Adrenal gland (tissue), 19 donors: ENCODE measurements at places on chromosomes 3 and 15.

GRCh38 chr3:134037168-134037567 is 7.4 kb upstream of the SLCO2A1 start:
- no peak overlapping the region for H3K27ac ChIP-seq
- no peak overlapping the region for H3K4me3 ChIP-seq
- no peak for DNase-seq
- no peaks in the 10 kb centered on the region for H3K27me3 ChIP-seq

GRCh38 chr3:197713477-197713822 is 23.3 kb downstream of the RUBCN start:
- H3K27me3 ChIP-seq = no peaks in the 10 kb centered on the region
- H3K4me1 ChIP-seq = peaks cover 18% of the 10 kb centered on the region
- peak overlapping the region; percentile 96 for H3K27ac ChIP-seq
- peak; percentile 33 for DNase-seq
- H3K36me3 ChIP-seq = no peaks in the 10 kb centered on the region

DNA sequence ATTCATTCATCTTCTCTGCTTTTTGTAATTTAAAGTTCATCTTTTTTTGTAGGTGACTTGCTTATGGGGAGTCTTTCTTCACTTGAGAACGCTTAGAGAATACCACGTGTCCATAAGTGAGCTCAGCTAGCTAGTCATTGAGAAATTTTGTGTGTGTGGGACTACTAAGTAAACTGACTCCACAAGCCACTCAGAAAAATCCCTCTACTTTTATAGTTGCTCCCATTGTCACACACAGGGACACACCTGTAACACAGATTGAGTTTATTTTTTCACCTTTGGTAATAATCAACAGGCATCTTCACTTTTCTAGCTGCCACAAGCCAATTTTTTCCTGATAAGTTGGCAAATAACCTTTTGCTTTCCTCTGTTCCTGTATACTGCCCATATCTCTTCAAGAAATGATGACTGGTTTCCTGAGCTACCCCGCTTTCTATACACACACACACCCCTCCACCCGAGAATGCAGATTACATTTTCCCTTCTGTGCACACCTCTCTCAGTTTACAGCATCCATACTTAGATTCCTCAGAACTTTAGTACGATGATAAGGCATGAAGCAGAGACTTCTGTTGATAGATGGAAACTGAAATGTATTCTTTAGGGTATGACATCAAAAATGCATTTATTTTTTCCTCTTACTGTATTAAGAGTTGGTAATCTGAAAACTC is 4.6 kb downstream of the TSC22D2 start:
- H3K4me3 ChIP-seq = peak overlapping the region; percentile 24
- no peaks in the 10 kb centered on the region for H3K36me3 ChIP-seq
- no peak overlapping the region for H3K27ac ChIP-seq
- no peaks in the 10 kb centered on the region for H3K27me3 ChIP-seq
- no peak for DNase-seq

GRCh38 chr3:67462187-67462586 is 192.2 kb downstream of the SUCLG2 start:
- no peaks in the 10 kb centered on the region for H3K36me3 ChIP-seq
- DNase-seq = no peak
- no peak overlapping the region for H3K4me3 ChIP-seq
- no peaks in the 10 kb centered on the region for H3K4me1 ChIP-seq
- H3K27me3 ChIP-seq = no peaks in the 10 kb centered on the region

- H3K4me1 ChIP-seq = no peaks in the 10 kb centered on the region
- H3K36me3 ChIP-seq = no peaks in the 10 kb centered on the region
- H3K4me3 ChIP-seq = no peak overlapping the region
- no peak overlapping the region for H3K27ac ChIP-seq
- DNase-seq = no peak
These were observed 822.7 kb downstream of the NTRK3 start for GRCh38 chr15:87433871-87434270.

- no peak overlapping the region for H3K4me3 ChIP-seq
- no peaks in the 10 kb centered on the region for H3K27me3 ChIP-seq
- no peaks in the 10 kb centered on the region for H3K4me1 ChIP-seq
- H3K36me3 ChIP-seq = no peaks in the 10 kb centered on the region
These were observed 92.4 kb upstream of the ANKRD34C start for GRCh38 chr15:79190093-79190492.

- peak; percentile 66 for DNase-seq
- no peaks in the 10 kb centered on the region for H3K36me3 ChIP-seq
- H3K4me1 ChIP-seq = peaks cover 22% of the 10 kb centered on the region
- no peaks in the 10 kb centered on the region for H3K27me3 ChIP-seq
- peak overlapping the region; percentile 32 for H3K4me3 ChIP-seq
These were observed 395 bp downstream of the ZFAND6 start for GRCh38 chr15:80059786-80060355.

GRCh38 chr3:48535578-48535977 is 21.0 kb downstream of the PFKFB4 start:
- peaks cover 4% of the 10 kb centered on the region for H3K36me3 ChIP-seq
- no peaks in the 10 kb centered on the region for H3K27me3 ChIP-seq
- H3K4me3 ChIP-seq = no peak overlapping the region
- DNase-seq = no peak
- H3K4me1 ChIP-seq = no peaks in the 10 kb centered on the region

GRCh38 chr3:196778755-196779154 is 39.1 kb downstream of the PAK2 start:
- no peak for DNase-seq
- H3K27me3 ChIP-seq = no peaks in the 10 kb centered on the region
- H3K27ac ChIP-seq = peak overlapping the region; percentile 19
- H3K4me3 ChIP-seq = no peak overlapping the region

DNA sequence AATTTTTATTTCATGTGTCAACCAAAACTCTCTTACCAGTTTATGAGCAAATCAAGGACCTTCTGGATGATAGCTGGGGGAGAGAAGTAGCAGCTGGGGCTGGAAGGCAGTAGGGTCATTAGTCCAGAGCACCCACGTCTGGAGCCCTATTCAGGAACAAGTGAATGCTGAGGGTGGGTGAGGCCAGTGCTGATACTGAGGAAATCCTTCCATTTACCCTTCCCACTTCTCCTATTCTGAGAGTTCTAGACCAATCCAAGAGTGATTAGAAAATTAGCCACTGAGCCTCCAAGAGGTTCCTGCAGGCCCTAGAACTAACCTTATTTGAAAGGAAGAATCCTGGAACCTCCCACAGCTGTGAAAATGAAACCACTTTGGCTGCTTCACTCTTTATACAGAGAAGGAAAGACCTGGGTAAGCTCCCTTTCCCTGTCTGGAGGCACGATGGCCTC is 46.2 kb upstream of the VILL start:
- H3K36me3 ChIP-seq = no peaks in the 10 kb centered on the region
- DNase-seq = no peak
- peak overlapping the region; percentile 63 for H3K27ac ChIP-seq

DNA sequence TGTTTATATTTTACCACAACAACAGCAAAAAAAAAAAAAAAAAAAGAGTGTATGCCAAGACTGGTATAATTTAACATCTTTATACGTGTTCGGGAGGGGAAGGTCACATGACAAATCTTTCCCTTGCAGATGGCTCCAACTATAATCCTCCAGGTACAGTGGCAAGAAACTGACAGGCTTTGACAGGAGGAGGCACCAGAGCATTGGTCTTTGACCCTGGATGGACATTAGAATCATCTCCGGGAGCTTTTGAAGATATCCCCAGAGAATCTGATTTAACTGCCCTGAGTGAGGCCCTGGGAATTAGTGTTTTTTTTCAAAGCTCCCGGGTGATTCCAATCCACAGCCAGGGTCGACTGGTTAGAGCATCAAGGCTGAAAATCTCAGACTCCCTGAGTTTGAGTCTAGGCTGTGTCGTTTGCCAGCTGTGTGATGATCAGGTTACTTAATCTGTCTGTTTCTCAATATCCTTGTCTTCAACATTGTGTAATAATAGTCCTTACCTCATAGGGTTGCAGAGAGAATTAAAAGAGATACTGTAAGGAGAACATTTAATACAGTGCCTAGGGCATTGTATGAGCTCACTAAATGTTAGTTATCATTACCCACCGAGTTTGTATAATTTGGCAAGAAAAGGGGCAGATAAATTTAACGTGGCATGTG is 8.9 kb upstream of the SEMA5B start:
- H3K4me3 ChIP-seq = no peak overlapping the region
- H3K27me3 ChIP-seq = no peaks in the 10 kb centered on the region
- DNase-seq = peak; percentile 31
- no peaks in the 10 kb centered on the region for H3K36me3 ChIP-seq

DNA sequence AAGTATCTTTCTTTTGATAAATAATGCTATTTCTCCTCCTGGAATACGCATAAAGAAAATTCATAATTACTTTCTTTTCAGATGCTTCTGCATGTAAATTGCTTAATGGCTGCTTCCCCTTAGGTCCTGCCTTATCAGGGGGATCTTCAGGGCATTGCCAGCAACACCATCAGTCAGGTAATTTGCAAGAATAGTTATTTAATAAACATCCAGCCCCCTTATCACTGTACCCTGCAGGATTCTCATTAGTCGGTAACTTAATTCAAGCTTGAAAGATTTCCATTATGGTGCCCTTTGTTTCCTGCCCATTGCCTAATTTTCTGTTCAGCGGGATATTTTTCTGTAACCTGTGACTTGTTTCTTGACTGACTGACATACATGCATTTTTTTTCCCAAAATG is 414.5 kb downstream of the MFSD1 start:
- no peaks in the 10 kb centered on the region for H3K27me3 ChIP-seq
- no peaks in the 10 kb centered on the region for H3K4me1 ChIP-seq
- H3K4me3 ChIP-seq = no peak overlapping the region

DNA sequence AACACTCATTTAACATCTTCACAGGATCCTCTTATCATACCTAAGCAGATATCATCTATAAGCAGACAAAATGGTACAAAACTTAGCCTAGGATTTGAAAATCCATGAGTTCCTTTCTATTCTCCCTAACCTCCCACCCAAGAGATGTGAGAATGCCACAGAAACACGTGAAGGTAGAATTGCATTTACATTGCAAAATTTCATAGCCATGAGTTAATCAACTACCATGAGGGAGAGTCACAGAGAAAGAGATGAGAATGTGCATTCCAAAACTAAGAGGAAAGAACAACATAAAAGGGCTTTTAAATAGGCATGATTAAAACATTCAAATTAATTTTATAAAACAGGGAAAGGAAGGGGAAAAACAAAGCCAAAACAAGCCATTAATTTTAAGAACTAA is 806.2 kb downstream of the NTRK3 start:
- H3K4me3 ChIP-seq = no peak overlapping the region
- DNase-seq = no peak
- H3K36me3 ChIP-seq = no peaks in the 10 kb centered on the region
- no peaks in the 10 kb centered on the region for H3K4me1 ChIP-seq
- no peaks in the 10 kb centered on the region for H3K27me3 ChIP-seq

GRCh38 chr15:55742498-55742926 is 440 bp downstream of the PRTG start:
- H3K36me3 ChIP-seq = no peaks in the 10 kb centered on the region
- peak overlapping the region; percentile 70 for H3K4me3 ChIP-seq
- DNase-seq = peak; percentile 35
- no peak overlapping the region for H3K27ac ChIP-seq
- H3K27me3 ChIP-seq = no peaks in the 10 kb centered on the region
- no peaks in the 10 kb centered on the region for H3K4me1 ChIP-seq

GRCh38 chr3:113212150-113212843 is 940 bp downstream of the BOC start:
- H3K4me3 ChIP-seq = peak overlapping the region; percentile 24
- H3K4me1 ChIP-seq = no peaks in the 10 kb centered on the region
- peak overlapping the region; percentile 90 for H3K27ac ChIP-seq
- H3K36me3 ChIP-seq = no peaks in the 10 kb centered on the region
- H3K27me3 ChIP-seq = no peaks in the 10 kb centered on the region

DNA sequence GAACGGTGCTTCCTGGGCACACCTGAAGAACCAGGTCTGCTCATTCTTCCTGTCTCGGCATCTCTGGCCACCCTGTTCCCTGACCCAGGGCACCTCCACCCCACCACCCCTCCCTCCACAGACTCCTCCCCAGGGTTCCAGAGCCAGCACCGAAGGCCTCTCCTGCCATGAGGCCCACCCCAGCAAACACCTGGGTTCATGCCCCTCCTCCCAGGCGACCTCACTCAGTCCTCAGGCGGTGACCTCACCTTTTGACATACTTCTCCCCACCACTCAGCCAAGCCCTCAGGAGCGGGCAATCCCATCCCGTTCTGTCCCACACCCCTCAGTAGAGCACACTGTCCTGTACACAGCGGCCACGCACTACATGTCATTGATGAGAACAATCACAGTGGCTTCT is 72.3 kb downstream of the RPN1 start:
- peaks cover 3% of the 10 kb centered on the region for H3K27me3 ChIP-seq
- H3K27ac ChIP-seq = no peak overlapping the region
- no peaks in the 10 kb centered on the region for H3K36me3 ChIP-seq
- no peak for DNase-seq
- H3K4me1 ChIP-seq = no peaks in the 10 kb centered on the region

DNA sequence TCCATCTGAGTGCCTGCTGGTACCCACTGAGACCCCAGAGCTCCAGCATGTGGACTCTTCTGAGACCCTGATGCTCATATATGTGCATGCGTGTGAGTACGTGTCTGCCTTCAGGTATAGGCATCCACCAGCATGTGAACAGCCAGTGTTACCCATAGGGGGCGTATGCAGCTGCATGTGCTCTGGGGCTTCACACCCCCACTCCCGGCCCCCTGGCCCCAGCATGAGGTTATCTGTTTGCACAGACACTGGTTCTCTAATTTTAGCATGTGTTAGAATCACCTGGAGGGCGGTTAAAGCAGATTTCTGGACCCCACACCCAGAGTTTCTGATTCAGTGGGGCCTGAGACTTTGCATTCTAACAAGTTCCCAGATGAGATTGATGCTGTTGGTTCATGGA is 824 bp upstream of the CILP start:
- no peaks in the 10 kb centered on the region for H3K36me3 ChIP-seq
- no peaks in the 10 kb centered on the region for H3K4me1 ChIP-seq
- no peak overlapping the region for H3K4me3 ChIP-seq
- H3K27me3 ChIP-seq = no peaks in the 10 kb centered on the region
- H3K27ac ChIP-seq = no peak overlapping the region
- DNase-seq = no peak

DNA sequence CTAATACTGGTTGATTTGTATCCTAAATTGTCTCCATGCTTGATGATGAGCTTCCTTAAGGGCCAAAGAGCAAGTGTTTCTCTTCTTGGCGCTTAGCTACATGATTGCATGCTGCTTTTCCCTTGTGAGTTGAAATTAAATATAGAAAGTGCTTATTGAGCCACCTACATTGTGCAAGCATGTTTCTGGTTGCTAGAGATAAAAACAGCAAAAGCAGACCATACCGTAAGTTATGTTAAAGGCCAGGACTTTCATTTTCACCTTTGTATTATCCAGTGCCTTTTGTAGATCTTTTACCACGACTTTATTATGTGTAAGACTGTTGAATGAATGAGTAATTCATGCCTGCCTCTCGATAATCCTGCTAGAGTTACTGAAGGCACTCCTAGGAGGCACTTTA is 41.9 kb upstream of the CCNB2 start:
- H3K27ac ChIP-seq = no peak overlapping the region
- no peaks in the 10 kb centered on the region for H3K27me3 ChIP-seq
- no peaks in the 10 kb centered on the region for H3K4me1 ChIP-seq
- no peak overlapping the region for H3K4me3 ChIP-seq
